ENCODE measurements at places on chromosomes 6 and 20. TPM values are rescaled to one million over a fixed set of nuclear protein-coding genes. Genes with fewer than 3 reads are reported as not detected.
A peak's percentile ranks its signal among the peaks of the same experiment; 100 is the strongest.

GRCh38 chr20:48190757-48191156 is 405.5 kb upstream of the SULF2 start:
- H3K4me3 ChIP-seq = no peak overlapping the region
- no peak overlapping the region for H3K27ac ChIP-seq
- DNase-seq = no peak
- H3K4me1 ChIP-seq = peaks cover 4% of the 10 kb centered on the region
- H3K27me3 ChIP-seq = peaks cover 3% of the 10 kb centered on the region

DNA sequence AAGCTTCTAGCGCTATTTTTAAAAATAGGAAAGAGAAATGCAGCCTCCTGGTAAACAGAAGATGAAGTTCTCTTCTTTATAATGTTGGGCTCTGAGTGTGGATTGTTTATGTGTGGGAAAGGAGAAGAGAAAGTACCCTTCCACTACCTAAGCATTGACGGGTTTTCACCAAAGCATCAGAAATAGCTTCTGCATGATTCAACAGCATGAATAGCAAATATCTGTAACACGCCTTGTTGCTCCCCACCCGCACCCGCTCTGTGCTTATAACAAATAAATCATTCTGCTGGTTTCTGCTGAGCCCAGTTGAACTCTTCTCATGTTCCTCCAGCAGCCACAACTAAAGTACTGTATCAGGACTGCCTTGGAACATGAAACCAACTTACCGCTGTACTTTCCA is 20.7 kb downstream of the TXLNB start:
- no peak overlapping the region for H3K27ac ChIP-seq
- DNase-seq = no peak
- H3K4me3 ChIP-seq = no peak overlapping the region
- no peaks in the 10 kb centered on the region for H3K4me1 ChIP-seq
- H3K27me3 ChIP-seq = no peaks in the 10 kb centered on the region
- H3K36me3 ChIP-seq = no peaks in the 10 kb centered on the region

- no peaks in the 10 kb centered on the region for H3K36me3 ChIP-seq
- H3K27me3 ChIP-seq = no peaks in the 10 kb centered on the region
- DNase-seq = no peak
- H3K4me1 ChIP-seq = no peaks in the 10 kb centered on the region
These were observed 21.7 kb downstream of the MAP1LC3A start for GRCh38 chr20:34579979-34580940.

GRCh38 chr20:2822073-2822472 is 5.9 kb downstream of the TMEM239 start:
- DNase-seq = no peak
- no peak overlapping the region for H3K27ac ChIP-seq
- H3K4me1 ChIP-seq = peaks cover 3% of the 10 kb centered on the region
- H3K27me3 ChIP-seq = peaks cover 16% of the 10 kb centered on the region
- H3K4me3 ChIP-seq = no peak overlapping the region
- peaks cover 5% of the 10 kb centered on the region for H3K36me3 ChIP-seq

- peaks cover 2% of the 10 kb centered on the region for H3K27me3 ChIP-seq
- DNase-seq = no peak
- H3K4me1 ChIP-seq = no peaks in the 10 kb centered on the region
- no peak overlapping the region for H3K4me3 ChIP-seq
- no peak overlapping the region for H3K27ac ChIP-seq
- no peaks in the 10 kb centered on the region for H3K36me3 ChIP-seq
These were observed 113.9 kb upstream of the SLC35B3 start for GRCh38 chr6:8549074-8549790.

DNA sequence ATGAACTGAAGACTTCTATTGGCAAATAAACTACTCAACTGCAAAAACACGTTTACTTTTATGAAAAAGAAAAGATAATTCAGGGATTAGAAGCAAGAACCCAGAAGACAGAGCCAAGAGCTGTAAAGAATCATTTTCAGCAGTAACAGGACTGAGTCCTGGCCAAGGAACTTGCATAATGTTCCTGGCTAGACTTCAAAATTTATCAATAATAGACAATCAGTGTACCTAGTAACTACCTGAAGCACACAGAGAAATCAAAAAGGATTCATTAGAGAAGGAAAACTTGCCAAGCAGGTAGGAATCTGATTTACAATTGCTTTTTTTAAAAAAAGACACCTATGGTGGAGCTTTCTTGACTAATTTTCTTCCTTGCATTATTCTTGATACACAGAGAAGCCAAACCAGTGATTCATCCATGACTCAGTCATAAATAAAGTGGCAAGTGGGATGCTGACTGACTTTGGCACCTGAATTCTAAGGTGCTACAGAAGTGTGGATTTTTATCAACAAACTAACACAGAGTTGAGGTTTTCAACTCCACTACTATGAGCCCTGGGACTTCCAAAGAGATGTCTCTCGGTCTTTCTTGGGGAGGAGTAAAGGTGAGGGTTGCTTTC is 281.3 kb downstream of the BMP7 start:
- no peaks in the 10 kb centered on the region for H3K27me3 ChIP-seq
- no peak overlapping the region for H3K27ac ChIP-seq
- peaks cover 17% of the 10 kb centered on the region for H3K36me3 ChIP-seq
- DNase-seq = no peak

DNA sequence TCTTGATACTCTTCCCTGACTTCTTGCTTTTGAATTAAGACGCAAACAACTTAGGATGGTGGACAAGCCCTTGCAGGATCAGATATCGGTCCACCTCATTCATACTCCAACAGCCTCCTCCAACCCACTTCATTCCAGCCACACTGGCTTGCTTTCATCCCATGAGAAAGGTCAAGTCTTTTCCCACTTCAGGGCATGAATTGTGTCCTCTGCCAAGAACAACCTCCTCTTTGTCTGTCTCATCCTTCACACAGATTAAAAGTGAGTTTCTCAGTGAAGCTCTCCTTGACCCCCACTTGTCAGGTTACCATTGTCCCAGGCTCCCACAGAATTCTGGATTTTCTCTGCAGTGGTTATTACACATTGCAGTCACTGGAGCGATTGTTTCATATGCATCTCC is 91.8 kb upstream of the TGM3 start:
- H3K4me3 ChIP-seq = no peak overlapping the region
- no peak for DNase-seq
- H3K36me3 ChIP-seq = no peaks in the 10 kb centered on the region

Gene COL10A1
- not detected for total RNA-seq

DNA sequence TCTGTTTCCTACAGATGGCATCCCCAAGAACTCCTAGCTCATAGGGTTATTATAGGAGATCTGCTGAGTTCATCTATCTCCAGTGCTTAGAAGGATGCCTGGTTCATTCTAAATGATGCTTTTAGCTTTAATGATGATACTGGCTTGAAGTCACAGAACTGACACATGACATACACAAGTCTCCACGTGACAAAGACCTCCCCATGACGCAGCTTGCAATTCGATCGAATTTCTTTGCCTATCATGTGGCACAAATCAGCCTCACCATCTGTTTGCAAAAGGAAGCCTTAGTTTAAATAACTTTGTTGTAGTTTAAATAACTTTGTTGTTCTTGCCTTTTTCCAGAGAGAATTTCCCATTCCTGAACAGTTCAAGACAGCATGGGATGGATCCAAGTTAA is 44.1 kb upstream of the FAM8A1 start:
- DNase-seq = no peak
- peaks cover 3% of the 10 kb centered on the region for H3K27me3 ChIP-seq

- DNase-seq = no peak
- H3K4me1 ChIP-seq = peaks cover 24% of the 10 kb centered on the region
- H3K36me3 ChIP-seq = no peaks in the 10 kb centered on the region
- H3K27ac ChIP-seq = no peak overlapping the region
These were observed 1.5 kb upstream of the NINL start for GRCh38 chr20:25586877-25587276.

- H3K36me3 ChIP-seq = no peaks in the 10 kb centered on the region
- H3K4me1 ChIP-seq = no peaks in the 10 kb centered on the region
- DNase-seq = no peak
- H3K27me3 ChIP-seq = no peaks in the 10 kb centered on the region
- H3K4me3 ChIP-seq = no peak overlapping the region
These were observed 434.8 kb downstream of the MAFB start for GRCh38 chr20:40254023-40254772.

DNA sequence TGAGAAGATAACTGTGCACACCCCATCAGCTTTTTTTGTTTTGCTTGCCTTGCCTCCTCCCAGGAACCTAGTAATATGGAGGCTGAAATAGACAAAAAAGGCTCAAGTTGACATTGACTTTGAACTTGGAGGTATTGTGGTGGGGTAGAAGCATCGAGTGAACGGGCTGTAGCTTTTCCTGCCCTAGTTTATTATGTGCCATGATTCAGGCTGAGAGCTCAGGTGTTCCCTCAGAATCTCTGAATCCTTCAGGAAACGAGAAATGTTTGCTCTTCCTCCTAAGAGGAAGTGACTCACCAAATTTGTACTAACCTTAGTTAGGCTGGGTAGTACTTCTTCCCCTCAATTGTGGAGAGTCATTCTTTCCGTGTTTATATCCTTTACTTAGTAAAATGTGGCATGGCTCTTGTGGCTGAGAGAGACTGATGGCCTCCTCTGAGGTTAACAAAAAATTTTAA is 98.8 kb downstream of the SASH1 start:
- no peak for DNase-seq
- H3K4me1 ChIP-seq = no peaks in the 10 kb centered on the region
- H3K4me3 ChIP-seq = no peak overlapping the region
- H3K27ac ChIP-seq = no peak overlapping the region
- H3K27me3 ChIP-seq = no peaks in the 10 kb centered on the region

Gene OR2B6
- not detected for total RNA-seq

GRCh38 chr6:148884461-148884860 is 137.6 kb downstream of the UST start:
- no peak overlapping the region for H3K27ac ChIP-seq
- no peaks in the 10 kb centered on the region for H3K36me3 ChIP-seq
- no peak for DNase-seq

Gene LY6G6D
- not detected for total RNA-seq

Gene ZKSCAN8
- total RNA-seq = 37.4 TPM

Gene SLC39A7
- 92.8 TPM for total RNA-seq

DNA sequence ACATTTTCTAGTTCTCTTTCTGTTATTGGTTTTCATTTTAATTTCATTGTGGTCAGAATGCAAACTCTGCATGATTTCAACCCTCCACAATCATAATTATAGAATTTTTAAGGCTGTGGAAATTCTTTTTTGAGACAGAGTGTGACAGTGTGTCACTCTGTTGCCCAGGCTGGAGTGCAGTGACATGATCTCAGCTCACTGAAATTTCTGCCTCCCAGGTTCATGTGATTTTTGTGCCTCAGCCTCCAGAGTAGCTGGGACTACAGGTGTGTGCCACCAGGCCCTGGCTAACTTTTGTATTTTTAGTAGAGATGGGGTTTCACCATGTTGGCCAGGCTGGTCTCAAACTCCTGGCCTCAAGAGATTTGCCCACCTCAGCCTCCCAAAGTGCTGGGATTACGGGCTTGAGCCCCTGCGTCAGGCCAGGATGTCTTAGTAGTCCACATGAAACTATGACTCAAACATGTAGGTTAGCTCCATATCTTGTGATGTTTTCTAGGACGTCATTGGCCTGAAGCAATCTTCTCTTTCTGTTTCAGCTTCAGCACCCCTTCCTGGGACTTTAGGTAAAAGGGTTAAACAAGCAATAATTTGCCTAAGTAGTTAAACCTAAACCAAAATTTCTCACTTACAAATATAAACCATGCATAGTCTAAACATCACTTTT is 47.4 kb upstream of the SAMD3 start:
- no peak overlapping the region for H3K27ac ChIP-seq
- H3K36me3 ChIP-seq = no peaks in the 10 kb centered on the region
- DNase-seq = no peak
- no peaks in the 10 kb centered on the region for H3K4me1 ChIP-seq

Gene ERVFRD-1
- not detected for total RNA-seq

- H3K4me1 ChIP-seq = no peaks in the 10 kb centered on the region
- peaks cover 5% of the 10 kb centered on the region for H3K36me3 ChIP-seq
- H3K4me3 ChIP-seq = no peak overlapping the region
- no peaks in the 10 kb centered on the region for H3K27me3 ChIP-seq
- no peak for DNase-seq
- H3K27ac ChIP-seq = no peak overlapping the region
These were observed 7.4 kb upstream of the GMPR start for GRCh38 chr6:16230953-16231352.

GRCh38 chr6:40714143-40714542 is 127.0 kb upstream of the LRFN2 start:
- no peaks in the 10 kb centered on the region for H3K36me3 ChIP-seq
- no peak overlapping the region for H3K4me3 ChIP-seq
- peaks cover 6% of the 10 kb centered on the region for H3K27me3 ChIP-seq

DNA sequence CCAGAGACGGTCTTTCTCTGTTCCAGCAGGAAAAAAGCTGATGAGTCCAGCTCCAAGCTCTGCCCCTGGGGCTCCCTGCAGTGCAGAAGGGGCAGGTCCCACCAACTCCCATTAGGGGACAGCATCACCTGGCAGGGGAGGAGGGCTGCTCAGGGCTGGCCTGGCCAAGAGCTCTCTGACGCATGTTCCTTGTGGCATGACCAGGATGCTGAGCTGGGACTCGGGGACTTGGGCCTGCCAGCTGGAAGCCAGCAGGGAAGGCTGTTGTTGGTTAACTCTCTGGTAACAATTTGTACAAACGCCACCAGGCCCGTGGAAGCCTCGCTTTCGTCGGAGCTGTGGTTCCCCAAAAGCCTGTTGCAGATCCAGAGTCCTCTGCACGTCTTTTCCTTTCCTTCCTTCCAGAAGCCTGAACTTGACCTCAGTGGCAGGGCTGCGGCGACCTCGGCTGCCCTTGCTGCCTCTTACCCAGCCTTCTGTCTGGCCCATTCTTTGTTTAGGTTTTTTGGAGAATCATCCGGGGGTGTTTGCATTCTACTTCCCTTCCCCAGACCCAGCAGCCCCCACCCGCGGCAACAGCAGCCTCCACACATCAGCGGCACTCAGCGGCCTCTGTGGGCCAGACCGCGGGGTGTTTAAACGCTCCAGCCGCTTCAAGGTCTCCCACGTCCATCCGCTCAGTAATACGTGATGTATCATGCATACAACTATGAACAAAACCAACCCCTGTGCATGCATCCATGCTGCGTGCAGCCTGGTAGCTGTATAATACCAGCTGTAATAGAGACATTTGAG is 63.3 kb downstream of the GNAS-AS1 start:
- no peak overlapping the region for H3K4me3 ChIP-seq
- no peak for DNase-seq
- no peak overlapping the region for H3K27ac ChIP-seq
- H3K4me1 ChIP-seq = no peaks in the 10 kb centered on the region
- H3K27me3 ChIP-seq = peaks cover 4% of the 10 kb centered on the region

Gene GNRH2
- total RNA-seq = 1.2 TPM

DNA sequence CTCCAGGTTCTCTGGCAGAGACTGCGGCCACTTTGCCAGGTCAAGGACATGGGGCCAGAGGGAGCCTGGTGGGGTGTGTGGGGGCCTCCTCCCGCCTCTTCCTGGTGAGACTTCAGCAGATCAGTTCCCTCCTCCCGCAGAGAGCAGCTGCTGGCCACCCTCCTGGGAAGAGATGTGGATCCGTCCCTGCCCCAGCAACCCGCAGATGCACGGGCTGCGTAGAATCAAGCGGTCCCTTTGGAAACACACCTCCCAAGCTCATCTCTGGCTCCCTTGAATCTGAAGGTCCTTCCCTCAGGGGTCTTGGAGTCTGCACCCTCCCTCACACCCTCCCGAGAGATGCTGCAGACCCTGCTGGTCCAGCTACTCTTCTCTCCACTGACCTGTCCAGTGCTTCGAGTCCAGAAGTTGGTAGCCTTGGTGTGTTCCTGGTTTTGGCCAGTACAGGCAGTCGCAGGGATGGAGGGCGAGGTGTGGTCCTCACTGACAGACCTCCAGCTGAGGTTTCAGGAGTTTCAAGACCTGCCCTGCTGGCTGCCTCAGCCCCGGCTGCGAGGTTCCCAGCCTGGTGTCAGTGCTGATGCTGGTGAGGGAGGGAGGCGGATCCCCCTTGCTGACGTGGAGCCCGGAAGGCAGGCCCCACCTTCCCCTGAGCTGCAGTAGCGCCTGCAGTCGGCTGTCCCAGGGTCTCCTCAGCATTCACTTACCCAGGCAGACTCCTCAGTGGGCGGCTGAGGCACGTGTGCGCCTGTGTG is at the start of gene NPBWR2:
Gene NPBWR2 (minus strand): TSS at position 585 of the 755 bp plus-strand sequence. CDS start 734 bp downstream, outside the sequence.
- H3K27ac ChIP-seq = no peak within 1 kb of the TSS
- peaks cover 8% of the 10 kb centered on the region for H3K4me1 ChIP-seq
- peak within 1 kb of the TSS; percentile 20 for H3K4me3 ChIP-seq
- no peaks in the 10 kb centered on the region for H3K36me3 ChIP-seq

Data from glutamatergic neuron (in vitro differentiated cells).